Jurkat, Clone E6-1 (cell line): ENCODE measurements at places on chromosomes 11 and 22.

- DNase-seq: peak; percentile 24
Measured at GRCh38 chr22:33000342-33001280, 57.6 kb downstream of the SYN3 start.

GRCh38 chr11:20156876-20157613, 3.2 kb downstream of the DBX1 start:
- peak; percentile 11 for DNase-seq

GRCh38 chr11:4092026-4092425, 2.6 kb upstream of the RRM1 start:
- no peak for DNase-seq

DNA sequence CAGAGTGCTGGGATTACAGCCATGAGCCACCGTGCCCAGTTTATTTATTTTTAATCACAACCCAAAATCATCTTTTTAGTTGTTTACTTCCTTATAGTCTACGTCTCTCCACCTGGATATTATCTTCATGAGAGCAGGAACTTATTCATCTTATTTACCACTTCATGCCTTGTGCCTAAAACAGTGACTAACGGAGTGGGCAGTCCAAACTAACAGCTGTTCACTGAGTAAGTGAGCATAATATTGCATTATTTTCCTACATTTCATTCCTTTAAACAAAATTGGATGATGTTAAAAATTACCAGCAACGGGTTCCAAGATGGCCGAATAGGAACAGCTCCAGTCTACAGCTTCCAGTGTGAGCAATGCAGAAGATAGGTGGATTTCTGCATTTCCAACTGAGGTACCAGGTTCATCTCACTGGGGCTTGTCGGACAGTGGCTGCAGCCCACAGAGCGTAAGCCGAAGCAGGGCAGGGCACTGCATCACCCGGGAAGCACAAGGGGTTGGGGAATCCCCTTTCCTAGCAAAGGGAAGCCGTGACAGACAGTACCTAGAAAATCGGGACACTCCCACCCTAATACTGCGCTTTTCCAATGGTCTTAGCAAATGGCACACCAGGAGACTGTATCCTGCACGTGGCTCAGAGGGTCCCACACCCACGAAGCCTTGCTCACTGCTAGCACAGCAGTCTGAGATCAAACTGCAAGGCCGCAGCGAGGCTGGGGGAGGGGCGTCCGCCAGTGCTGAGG, 14.1 kb downstream of the TMEM123 start:
- DNase-seq: no peak

- no peak for DNase-seq
Measured at GRCh38 chr11:131652231-131652630, 281.8 kb downstream of the NTM start.

DNA sequence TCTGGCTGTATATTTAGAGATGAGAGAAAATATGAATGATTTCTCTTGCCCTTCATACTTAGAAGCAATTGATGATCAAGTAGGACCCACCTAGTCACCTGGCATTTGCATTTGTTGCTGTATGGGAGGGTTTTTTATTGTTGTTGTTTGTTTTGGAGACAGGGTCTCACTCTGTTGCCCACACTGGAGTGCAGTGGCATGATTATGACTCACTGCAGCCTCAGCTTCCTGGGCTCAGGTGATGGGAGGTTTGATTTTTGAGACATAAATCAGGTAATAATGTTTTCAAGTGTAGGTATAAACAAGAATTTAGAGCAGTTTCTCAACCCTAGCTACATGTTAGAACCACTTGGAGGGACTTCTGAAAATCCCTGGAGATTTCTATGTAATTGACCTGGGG, 63.0 kb downstream of the TNRC6B start:
- DNase-seq: no peak

- no peak for DNase-seq
Measured at GRCh38 chr11:73239571-73240189, 21.6 kb downstream of the P2RY2 start.

GRCh38 chr22:44901301-44901700, 108.5 kb downstream of the PHF21B start:
- peak; percentile 7 for DNase-seq

DNA sequence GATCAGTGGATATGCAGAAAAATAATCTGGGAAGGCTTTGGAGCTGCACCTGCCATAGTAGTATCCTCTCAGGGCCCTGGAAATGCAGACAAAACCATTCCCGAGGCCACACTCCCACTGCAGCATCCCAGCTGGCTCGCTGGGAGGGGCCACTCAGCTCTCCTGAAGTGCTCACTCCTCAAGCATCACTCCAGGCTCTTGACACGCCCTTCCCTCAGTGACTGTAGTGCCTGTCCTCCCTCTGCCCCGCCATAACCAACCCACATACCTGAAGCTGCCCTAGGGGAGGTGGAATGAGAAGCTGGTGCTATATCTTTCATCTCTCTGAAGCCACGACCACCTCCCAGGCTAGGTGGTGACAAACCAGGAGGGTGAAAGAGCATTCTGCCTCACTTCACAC, 4.8 kb downstream of the DSCAML1 start:
- DNase-seq: no peak

- DNase-seq: no peak
Measured at GRCh38 chr11:134971381-134971780, 559.3 kb upstream of the B3GAT1 start.

GRCh38 chr11:124307093-124307492, 6.7 kb downstream of the OR8D1 start:
- no peak for DNase-seq

DNA sequence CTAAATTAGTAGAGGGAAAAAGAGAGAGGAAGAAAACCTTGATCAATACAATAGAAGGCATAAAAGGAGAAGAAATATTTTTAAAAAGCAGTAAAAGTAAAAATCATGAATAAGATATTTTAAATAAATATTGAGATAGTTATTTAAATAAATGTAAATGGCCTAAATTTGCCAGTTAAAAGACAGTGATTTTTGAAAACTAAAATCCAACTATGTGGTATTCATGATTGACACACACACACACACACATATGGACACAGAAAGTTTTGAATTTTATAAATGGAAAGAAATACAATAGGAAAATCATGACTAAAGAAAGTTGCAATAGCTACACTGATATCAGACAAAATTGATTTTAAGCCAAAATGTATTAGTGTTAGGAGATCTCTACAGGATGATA, 313.1 kb downstream of the TBC1D22A start:
- no peak for DNase-seq

GRCh38 chr11:26987731-26988130, 6.2 kb upstream of the FIBIN start:
- DNase-seq: no peak

DNA sequence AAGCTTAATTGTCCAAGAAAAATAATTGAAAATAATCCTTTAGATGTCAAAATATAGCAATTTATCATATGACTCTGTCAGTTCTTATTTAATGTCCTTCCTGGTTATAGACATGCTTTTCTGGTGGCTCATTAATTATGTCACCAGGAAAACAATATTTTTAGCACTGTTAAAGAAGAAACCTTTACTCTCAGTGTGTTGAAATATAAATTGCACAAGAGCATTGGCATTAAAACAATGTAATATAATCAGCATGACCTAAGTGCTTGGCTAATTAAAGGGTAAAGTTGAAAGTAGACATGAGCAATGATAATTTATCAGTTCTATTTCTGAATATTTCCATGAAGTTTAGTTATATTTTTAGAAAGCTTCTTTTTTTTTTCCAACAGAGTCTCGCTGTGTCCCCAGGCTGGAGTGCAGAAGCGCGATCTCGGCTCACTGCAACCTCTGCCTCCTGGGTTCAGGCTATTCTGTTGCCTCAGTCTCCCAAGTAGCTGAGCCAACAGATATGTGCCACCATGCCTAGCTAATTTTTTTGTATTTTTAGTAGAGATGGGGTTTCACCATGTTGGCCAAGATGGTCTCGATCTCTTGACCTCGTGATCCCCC, 232.3 kb downstream of the JRKL start:
- no peak for DNase-seq

- no peak for DNase-seq
Measured at GRCh38 chr11:112253605-112254242, 6.9 kb downstream of the PLET1 start.

- no peak for DNase-seq
Measured at GRCh38 chr22:35674335-35674734, 26.1 kb downstream of the APOL6 start.

GRCh38 chr22:45358127-45358526, 48.4 kb downstream of the FAM118A start:
- no peak for DNase-seq

GRCh38 chr11:101718402-101718801, 134.6 kb upstream of the TRPC6 start:
- DNase-seq: no peak

GRCh38 chr22:28426346-28427132, 253.1 kb downstream of the TTC28 start:
- DNase-seq: no peak

GRCh38 chr22:46674367-46674781, 54.2 kb downstream of the GRAMD4 start:
- peak; percentile 92 for DNase-seq

DNA sequence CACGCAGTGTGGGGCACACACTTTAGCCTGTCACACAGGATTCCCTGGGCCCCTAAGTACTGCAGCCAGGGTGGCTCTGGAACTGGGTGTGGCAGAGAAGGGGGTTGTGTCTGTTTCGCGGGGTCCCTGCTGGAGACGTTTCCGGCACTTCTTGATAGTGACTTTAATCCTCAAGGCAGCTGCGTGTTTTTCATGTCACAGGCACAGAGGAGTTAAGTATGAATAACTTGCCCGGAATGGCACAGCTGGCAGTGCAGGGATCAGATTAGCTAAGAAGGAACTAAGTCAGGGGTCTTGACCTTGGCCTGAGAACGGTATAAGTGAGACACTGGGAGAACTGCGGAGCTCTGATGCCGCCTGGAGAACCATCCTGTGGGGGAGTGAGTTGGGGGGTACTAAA, 7.5 kb upstream of the KRTAP5-7 start:
- DNase-seq: no peak

DNA sequence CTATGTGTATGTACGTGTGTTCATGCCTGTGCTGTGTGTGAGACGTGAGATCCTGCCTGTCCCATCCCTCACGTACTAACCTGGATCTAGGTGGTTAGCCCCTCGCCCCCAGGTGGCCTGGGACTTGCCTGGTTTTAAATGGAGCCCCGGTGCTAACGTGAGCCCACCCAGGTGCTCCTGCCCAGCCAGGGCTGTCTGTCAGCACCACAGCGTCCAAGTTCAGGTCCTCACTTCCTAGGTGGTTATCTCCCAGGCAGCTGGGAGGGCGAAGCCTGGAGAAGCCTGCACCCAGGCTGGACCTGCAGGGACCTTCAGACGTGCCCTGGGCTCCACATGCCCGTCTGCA, 86.0 kb downstream of the KCNQ1 start:
- DNase-seq: no peak

- no peak for DNase-seq
Measured at GRCh38 chr11:43376594-43376993, 17.9 kb downstream of the TTC17 start.

DNA sequence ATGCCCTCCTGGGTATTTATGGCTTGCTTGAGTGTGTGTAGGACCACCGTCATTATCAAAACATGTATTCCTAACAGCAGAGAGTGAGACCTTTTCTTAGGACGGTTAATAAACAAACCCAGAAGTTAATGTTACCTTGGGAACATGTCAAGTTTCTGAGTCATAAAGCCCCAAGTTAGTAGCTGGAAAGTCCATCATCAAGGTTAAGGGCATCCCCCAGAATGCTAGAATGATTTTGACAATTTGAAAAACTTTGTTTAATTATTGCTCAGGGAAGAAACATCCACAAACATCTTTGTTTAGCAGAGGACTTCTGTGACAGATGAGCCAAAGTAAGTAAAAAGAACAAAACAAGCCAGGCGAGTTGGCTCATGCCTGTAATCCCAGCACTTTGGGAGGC, 20.0 kb downstream of the CAVIN3 start:
- DNase-seq: no peak

DNA sequence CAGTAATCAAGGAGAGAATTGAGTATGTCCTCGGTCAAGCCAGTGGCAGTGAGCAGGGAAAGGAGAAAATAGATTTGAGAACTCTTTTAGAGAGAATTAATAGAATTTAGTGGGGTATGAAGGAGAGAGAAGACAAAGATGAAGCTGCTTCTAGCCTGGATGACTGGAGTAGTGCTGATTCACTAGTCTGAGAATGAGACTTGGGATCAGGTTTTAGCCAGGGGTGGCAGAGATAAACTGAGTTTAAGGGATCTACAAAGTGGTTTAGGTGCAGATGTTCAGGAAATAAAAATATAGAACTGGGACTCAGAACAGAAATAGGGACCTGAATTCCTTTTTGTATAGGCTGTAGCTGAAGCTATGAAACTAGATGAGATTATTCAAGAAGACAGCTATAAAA, 17.6 kb downstream of the HORMAD2 start:
- DNase-seq: no peak

GRCh38 chr11:115418626-115419025, 85.6 kb downstream of the CADM1 start:
- no peak for DNase-seq

- DNase-seq: no peak
Measured at GRCh38 chr22:40694411-40694810, 15.1 kb downstream of the MCHR1 start.

DNA sequence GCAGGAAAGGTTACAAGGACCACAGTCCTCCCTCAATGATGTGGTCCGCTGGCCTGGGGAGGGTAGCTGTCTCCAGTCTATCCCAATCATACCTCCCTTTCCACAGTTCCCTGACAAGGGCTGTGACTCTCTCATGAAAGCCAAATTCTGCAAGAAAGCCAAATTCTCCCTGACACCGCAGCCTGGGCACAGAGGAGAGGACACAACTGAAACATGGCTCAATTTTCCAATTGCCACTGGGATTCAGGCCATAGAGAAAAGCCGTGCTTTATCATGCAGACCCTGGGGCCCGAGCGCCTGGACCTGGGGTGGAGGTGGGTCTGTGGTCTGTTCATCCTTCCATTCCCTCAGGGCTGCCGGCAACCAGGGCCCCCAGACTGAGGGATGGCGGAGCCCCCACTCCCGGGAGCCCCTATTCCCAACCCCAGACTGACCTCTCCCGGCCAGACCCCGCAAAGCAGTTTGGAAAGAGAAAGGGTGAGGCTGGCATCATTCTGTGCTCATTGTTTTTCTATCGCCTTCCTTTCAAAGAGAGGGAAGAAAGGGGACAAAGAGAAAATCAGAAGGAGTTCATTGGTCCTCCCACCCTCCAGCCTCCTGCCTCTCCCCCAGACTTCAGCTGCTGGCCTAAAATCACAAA, 239.5 kb downstream of the BUD13 start:
- DNase-seq: no peak

GRCh38 chr11:118602331-118602730, 5.1 kb upstream of the PHLDB1 start:
- no peak for DNase-seq

DNA sequence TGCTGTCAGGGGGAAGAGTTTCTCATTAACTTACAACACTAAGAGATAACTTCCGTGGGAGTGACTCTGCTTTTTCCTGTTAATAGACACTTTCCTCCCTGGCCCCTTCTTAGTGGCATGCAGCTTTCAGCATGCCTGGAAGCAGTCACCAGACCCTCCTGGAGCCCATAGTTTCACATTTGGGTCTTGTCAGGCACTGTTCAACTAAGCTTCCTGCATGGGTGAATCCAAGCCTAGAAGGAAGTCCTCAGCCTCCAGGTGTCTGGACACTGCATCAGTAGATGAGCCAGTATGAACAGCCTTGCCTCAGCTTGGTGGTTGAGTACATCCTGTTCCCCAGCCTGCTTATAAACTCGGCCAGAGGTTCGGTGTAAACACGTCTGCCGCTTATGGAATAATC, 68.1 kb downstream of the PPP6R3 start:
- DNase-seq: peak; percentile 42
